ENCODE measurements at places on chromosomes 3 and 15.
A peak's percentile ranks its signal among the peaks of the same experiment; 100 is the strongest.

DNA sequence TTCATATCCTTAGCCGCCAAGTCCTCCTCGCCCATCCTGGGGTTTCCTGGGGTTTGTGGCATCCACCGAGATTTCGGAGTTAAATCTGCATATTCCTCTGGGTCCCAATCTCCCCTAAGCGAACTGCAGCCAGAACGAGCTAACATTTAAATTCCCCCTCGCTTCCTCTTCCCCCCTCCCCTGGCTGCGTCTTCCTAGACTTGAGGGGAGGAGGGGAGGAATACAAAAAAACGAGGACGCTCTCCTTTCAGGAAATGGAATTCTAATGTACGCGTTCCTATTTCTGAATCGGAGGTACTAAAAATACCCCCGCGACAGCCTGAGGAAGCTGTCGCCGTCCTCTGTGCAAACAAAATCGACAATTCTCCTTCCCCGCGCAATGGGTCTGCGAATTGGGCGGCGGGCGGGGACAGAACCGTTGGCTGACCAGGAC lies 5.6 kb downstream of the FEZF2 start:
- no peak for DNase-seq

DNA sequence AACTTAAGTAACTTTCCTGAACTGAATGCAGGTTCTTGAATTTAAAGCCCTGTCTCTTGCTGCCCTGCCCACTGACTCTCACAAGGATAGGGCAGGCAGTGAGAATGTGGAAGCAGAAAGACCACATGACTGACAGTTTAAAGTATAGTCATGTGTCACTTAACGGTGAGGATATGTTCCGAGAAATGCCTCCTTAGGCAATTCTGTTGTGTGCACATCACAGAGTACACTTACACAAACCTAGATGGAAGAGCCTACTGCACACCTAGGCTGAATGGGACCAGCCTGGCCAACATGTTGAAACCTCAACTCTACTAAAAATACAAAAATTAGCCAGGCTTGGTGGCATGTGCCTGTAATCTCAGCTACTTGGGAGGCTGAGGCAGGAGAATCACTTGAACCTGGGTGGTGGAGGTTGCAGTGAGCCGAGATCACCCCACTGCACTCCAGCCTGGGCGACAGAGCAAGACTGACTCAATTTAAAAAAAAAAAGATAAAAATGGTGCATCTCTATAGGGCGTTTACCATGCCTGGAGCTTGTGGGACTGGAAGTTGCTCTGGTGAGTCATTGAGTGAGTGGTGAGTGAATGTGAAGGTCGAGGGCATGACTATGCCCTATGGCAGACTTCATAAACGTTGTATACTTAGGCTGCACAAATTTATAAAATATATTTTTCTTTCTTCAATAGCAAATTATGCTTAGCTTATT lies 18.9 kb upstream of the COPG1 start:
- DNase-seq = peak; percentile 28

- DNase-seq = peak; percentile 55
These were observed 195.2 kb upstream of the DPPA4 start for GRCh38 chr3:109532257-109533216.

DNA sequence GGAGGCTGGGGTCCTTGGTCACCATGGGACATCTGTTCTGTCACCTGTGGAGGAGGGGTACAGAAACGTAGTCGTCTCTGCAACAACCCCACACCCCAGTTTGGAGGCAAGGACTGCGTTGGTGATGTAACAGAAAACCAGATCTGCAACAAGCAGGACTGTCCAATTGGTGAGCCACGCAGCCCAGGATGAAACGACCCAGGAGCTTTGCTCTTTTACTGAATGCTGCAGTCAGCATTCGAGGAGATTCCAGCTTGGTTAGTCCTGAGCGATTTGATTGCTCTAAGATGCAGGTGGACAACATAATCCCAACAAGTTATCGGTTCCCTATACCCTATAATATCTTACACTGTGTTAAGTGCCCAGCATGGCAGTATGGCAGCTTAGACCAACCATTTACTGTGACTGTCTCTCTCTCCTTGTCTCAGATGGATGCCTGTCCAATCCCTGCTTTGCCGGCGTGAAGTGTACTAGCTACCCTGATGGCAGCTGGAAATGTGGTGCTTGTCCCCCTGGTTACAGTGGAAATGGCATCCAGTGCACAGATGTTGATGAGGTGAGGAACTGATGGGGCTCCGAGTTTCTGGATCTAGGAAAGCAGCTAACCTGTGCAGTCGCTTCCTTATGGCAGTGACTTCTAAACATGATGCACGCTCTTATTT lies 7.8 kb downstream of the THBS1 start:
- DNase-seq = no peak

DNA sequence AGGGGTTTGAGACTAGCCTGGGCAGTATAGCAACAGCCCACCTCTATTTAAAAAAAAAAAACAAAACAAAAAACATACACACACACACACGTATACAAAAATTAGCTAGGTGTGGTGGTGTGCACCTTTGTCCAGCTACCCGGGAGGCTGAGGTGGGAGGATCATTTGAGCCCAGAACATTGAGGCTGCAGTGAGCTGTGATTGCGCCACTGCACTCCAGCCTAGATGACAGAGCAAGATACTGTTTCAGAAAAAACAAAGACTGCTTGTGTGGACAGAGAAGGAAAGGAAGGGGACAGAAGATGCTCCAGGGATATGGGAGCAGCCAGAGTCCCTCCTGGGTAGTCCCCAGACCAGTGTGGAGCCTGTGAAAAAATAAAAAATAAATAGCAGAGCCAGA lies 12.9 kb downstream of the TYRO3 start:
- no peak for DNase-seq

DNA sequence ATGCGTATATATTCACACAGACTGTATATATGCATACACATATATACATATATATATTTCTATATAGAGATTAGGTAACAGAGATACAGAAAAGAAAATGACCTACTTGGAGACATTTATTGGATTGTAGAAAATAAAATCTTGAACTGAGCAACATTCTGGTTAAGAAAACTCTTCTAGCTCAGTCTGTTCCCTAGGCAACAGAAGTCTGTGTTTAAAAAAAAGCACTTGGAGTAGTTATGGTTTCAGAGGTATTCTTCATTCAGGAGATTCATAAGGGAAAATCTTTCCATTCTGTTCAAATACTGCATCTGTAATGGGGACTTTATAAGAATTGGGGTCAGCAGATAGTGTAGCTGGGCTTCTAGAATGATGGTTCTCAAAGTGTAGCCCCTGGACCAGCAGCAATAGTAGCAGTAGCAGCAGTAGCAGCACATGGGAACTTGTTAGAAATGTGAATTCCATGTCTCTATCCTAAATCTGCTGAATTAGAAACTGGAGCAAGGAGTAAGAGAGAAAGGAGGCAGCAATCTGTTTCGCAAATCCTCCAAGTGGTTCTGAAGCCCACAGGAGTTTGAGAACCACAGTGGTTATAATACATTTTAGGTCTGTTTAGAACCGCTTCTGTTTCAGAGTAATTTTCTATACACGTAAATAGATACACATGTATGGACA lies 112.8 kb upstream of the TMEM108 start:
- no peak for DNase-seq

GRCh38 chr3:123375014-123375940 lies 73.6 kb downstream of the ADCY5 start:
- no peak for DNase-seq

DNA sequence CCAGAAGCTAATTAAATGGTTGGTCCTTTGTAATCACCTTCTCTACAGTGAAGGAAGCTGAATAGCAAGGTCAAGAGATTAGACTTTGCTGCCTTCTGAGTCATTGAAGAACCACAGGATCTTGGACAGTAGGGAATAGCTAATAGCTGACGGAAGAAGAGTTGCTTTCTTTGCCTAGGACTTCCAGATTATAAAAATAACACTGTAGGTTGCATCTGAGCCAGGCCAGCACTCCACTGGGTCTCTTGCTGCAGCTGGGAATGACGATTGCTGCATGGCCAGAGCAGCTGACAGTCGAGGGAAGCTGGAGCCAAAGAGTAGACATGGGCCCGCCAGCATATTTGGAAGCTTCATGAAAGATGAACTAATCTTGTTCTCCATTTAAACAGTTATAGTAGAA lies 81.5 kb upstream of the KCNMB2 start:
- DNase-seq = no peak

DNA sequence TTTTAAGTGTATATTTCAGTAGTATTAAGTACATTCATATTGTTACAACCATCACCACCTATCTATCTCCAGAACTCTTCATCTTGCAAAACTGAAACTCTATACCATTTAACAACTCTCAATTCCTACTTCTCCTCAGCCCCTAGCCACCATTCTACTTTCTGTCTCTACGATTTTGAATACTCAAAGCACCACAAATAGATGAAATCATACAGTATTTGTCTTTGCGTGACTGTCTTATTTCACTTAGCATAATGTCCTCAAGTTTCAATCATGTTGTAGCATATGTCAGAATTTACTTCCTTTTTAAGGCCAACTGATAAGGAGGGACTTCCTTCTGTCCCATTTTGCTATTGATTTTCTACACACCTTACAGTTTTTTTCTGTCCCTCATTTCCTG lies 593.3 kb downstream of the FHIT start:
- DNase-seq = no peak

DNA sequence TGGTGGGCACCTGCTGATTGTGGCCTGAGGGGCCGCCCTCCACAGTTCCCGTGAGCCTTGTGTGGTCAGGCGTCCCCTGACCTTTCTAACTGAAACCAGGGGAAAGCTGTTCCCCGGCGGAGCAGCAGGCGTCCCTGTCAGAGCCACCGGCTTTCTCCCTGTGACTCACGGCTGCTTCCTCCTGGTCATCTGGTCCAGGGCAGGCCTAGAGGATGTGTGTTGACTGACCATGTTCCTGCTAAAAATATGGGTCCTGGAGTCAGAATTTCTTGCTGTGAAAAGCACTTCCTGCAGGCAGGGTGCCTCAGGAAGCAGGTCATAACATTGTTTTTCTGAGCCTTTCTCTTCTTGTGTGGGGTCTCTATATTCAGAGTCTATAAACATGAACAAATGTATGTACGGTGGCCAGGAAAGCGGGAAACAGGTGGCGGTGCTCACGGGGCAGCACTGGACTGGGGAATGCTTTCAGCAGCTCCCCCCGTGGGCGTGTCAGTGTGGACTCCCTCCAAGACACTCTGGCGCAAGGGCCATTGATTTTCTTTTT lies 38.4 kb upstream of the CGNL1 start:
- DNase-seq = no peak

- no peak for DNase-seq
These were observed 5.1 kb upstream of the TM4SF1 start for GRCh38 chr3:149382518-149382917.

DNA sequence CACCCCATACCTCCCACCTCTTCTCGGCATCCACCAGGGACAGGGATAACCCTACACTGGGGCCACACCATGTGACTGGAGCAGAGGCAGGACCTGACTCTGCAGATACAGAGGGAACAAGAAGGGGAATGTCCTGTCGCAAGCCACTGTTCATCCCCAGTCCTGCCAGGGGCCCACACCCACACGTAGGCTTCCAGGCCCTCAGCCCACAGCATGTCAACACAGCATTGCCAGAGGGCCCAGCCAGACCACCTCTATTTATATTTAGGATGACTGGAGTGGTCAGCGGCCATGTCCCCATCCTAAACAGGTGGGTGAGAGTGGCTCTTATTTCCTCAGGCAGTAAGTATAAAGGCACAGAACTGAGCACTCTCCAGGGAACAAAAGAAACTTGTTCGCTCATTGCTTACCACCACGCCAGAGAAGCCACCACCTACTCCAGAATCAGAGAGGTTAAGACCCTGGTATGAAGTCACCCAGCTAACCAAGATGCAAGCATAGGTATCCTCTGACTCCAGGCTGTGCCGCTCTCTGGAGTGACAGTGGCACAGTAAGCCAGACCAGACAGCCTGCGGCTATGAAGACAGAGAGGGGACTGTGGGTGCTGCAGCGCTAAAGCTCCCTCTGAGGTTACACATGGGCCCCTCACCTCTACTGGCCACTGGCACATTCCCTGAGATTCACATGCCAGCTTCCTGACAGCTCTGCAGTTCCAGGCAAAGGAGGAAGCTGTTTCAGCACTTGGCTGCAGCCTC lies 67.9 kb downstream of the LRIG1 start:
- DNase-seq = no peak

- DNase-seq = no peak
These were observed 24.2 kb downstream of the WDR93 start for GRCh38 chr15:89714775-89715174.

DNA sequence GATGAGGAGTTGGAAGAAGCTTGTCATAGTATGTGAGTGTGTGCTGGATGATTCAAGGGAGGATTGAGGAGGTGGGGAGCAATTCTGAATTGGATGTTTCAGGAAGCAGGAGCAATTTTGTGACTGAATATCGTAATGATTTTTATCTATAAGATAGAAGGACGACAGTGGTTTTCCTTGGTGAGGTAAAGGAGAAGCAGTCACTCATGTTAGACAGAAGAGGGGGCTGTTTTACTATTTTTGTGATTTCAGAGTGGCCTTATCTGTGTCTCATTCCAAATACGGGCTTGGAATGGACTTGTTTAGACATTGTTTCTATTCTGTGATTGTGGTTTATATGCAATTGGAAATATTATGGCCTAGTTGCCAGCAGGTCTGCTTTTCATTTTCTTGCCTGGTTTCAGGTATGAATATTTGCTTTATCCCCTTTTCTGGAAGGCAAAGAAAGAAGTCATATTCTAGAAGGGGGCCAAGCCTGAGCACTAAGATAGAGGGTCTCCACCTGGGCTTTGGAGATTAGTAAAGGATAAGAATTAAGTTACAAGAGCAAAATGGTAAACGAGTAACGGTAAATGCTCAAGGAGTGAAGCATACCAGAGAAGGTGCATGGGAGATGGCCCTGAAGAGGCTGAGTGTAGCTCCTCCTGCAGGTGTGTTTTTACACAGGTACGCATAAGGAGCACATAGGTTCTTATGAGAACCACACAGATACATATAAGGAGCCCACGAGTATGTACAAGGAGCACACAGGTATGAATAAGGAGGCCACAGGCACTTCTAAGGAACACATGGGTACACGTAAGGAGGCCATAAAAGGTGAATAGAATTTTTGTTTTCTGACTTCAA lies 124.6 kb upstream of the KCNAB1 start:
- peak; percentile 26 for DNase-seq

- DNase-seq = no peak
These were observed 21.9 kb downstream of the FSTL1 start for GRCh38 chr3:120428924-120429323.

GRCh38 chr3:71998995-71999673 lies 214.2 kb upstream of the PROK2 start:
- DNase-seq = no peak

- no peak for DNase-seq
These were observed 94.3 kb downstream of the IGF2BP2 start for GRCh38 chr3:185730550-185730949.

GRCh38 chr15:88141269-88141889 lies 115.2 kb downstream of the NTRK3 start:
- no peak for DNase-seq

GRCh38 chr15:42576776-42577175 lies 1.4 kb downstream of the STARD9 start:
- DNase-seq = no peak

- DNase-seq = no peak
These were observed 97.6 kb downstream of the SNRPN start for GRCh38 chr15:25052191-25052999.

Measured in CD4-positive, alpha-beta T cell treated with Interleukin-17A for 1 hour (primary cell).